Neural crest cell (in vitro differentiated cells): ENCODE measurements at places on chromosomes 7 and 10.
A peak's percentile ranks its signal among the peaks of the same experiment; 100 is the strongest.

DNA sequence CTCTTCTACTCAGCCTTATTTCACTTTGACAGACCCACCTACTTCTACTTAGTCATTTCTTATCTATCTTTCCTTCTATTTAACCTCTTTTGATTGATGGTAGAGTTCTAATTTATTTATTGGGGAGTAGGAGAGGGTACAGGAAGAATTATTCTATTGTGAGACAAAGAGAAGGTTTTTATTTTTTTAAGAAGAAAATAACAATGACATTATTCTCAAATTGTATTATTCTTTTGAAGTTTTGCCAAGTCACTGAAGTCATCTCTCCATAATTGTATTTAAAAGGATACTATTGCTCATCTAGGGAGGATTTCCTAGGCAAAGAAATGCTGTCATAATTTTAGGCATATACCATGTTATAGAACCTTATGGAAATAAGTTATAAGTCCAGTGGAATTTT lies 52.7 kb downstream of the ITGB8 start:
- no peak for DNase-seq

- no peak for DNase-seq
Measured at GRCh38 chr7:96004578-96004977, 232.2 kb downstream of the DYNC1I1 start.

- peak; percentile 72 for DNase-seq
Measured at GRCh38 chr7:6729492-6730342, 23.0 kb upstream of the ZNF12 start.

DNA sequence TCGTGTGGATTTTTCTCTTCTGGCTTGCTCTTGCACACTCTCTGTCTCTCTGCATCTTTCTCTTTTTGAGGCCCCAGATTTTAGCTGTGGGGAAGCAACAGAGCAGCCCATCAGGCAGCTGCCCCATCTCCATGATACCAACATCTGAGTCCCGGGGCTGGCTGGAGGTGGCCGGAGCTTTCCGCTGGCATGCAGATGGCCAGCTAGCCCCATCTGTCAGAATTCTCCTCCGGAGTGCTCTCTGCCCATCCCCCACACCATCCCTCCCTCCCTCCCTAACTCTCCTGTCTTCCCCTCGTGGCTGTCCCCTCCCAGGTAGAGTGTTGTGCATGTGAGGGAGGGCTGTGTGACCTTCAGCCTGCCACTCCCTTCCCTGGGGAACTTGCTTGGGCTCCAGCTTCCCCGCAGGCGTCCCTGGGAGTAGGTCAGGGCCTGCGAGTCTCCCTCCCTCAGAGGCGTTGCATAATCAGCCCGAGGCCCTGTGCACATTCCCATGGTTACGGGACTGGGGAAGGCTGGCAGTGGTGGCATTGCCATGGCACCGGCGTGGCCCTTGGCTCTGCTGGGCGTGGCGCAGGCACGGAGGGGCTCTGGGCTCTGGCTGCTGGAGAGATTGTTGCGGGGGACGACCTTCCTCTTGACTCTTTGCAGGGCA lies 24.7 kb downstream of the GHRHR start:
- DNase-seq, result no peak

- no peak for DNase-seq
Measured at GRCh38 chr7:143256325-143256724, 6.9 kb upstream of the GSTK1 start.

GRCh38 chr7:87152897-87153641 lies 816 bp downstream of the DMTF1 start:
- DNase-seq, result peak; percentile 14

GRCh38 chr10:127525686-127526085 lies 23.4 kb upstream of the NPS start:
- no peak for DNase-seq

DNA sequence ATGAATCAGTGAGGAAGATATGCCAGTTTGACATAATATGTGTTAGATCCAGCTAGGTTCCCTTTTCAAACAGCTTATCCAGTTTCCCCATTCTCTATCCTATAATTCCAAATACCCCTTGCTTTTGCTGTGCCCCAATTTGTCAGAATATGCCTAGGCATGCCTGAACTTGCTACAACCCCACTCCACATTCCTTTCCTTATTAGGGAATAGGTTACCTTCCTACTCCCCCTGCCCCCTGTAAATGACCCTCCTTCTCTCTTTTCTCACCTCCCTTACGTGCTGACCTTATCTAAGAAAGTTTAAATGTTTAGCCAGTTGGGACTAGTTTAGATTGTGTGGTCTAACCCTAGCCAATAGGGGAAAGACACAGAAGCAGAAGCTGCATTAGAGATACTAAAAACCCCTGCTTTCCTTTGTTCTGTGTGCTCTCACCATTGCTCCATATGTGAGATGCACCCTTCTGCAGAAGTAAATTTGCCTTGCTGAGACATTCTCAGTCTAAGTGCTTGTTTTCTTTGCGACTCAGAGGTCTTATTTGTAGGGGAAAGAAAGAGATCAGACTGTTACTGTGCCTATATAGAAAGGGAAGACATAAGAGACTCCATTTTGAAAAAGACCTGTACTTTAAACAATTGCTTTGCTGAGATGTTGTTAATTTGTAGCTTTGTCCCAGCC lies 267.8 kb downstream of the SH2D4B start:
- no peak for DNase-seq

- DNase-seq, result no peak
Measured at GRCh38 chr10:126468876-126469643, 80.8 kb upstream of the ADAM12 start.
